ENCODE measurements at places on chromosomes 5 and 9. TPM values are rescaled to one million over a fixed set of nuclear protein-coding genes. Genes with fewer than 3 reads are reported as not detected.

GRCh38 chr9:136728548-136729123, 14.1 kb downstream of the LCN10 start:
- DNase-seq: no peak

DNA sequence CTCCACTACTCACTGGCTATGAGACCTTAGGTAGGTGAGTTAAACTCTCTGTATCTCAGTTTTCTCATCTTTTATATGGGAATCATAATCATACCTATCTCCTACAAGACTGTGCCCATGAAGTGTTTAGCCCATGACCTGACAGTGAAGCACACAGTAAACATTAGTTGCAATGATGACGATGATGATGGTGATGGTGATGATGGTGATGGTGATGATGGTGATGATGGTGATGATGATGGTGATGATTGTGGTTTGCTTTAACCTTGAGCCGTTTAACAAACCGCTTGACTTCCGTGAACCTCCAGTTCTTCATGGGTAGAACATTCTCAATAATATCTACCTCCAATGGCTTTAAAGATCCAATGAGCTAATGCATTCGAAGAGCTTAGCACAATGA, 220.2 kb upstream of the MVB12B start:
- no peak for DNase-seq

GRCh38 chr5:98349251-98349989, 424.0 kb upstream of the RGMB start:
- no peak for DNase-seq

GRCh38 chr9:37007295-37007694, 26.8 kb downstream of the PAX5 start:
- no peak for DNase-seq

GRCh38 chr5:179326122-179326927, 18.9 kb downstream of the ADAMTS2 start:
- no peak for DNase-seq

- DNase-seq: no peak
These were observed 807.0 kb downstream of the TLE4 start for GRCh38 chr9:80378669-80379293.

GRCh38 chr9:109156708-109157107, 10.3 kb downstream of the FRRS1L start:
- no peak for DNase-seq

- DNase-seq: no peak
These were observed 18.4 kb upstream of the EGFL7 start for GRCh38 chr9:136644343-136644592.

DNA sequence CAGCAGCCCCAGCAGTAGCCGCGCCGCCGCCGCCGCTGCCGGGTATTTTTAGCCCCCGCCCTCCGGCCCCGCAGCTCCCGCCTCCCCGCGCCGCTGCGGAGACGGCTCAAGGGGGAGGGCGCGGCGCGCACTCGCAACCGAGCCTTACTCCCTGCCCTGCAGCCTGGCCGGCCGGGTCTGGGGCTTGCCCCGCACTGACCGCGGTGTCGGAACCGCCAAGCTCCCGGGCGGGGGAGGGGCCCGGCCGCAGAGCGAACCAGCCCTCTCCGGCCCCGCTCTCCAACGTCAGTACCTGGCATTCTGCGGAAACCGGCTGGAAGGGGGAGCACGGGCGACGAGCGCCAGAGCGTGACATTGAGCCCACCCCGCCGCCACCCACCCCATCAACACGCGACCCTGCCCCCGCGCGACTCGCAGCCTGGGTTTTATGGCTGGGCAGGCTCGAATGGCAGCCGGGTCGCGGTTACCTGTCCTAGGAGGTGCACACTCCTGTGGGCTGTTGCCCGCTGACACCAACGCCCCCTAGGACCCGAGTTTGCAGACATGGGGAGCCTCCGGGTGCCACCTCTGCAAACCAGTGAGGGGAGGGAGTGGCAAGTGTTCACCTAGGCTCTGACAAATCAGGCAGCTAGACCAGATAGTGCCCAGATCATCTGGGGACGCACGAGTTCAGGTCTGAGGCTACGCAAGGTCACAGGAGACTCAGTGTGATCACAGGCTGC, at the start of gene ACSL6:
Gene ACSL6 (minus strand): TSS at position 37 of the 722 bp plus-strand sequence. CDS start 105 bp downstream, outside the sequence.
- peak; percentile 48 for DNase-seq

DNA sequence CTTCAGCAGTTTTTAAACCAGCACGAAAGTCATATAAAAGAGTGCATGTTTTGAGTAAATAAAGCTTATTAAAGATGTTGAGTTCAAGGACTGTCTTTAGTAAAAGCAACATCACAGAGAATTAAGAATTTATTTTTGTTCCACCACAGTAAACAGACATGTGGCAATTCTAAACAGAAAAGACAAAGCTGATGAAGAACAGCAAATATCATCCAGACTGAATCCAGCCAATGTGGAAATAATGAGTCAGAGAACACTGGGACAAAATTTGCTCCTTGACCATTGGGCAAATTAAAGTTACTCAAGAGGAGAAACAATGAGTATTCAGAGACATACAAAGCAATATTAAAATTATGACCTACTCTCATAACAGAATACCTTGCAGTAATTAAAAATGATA, 28.8 kb downstream of the OR2K2 start:
- no peak for DNase-seq

DNA sequence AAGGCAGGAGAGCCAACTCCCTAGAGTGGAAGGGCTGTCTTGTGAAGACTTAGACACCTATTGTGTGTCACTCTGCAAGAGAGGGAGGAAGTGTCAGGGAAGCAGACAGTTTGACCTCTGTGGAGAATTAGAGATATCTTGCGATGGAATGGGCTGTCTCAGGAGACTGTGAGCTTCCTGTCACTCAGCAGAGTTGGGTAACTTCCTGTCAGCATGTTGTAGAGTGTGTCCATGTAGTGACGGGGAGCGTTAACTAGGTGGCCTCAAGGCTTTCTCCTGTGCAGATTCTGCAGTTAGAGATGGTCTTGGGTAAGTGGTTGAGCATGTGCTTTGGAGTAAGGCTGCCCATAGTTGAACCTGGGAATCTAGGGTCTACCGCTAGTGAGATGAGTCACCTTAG, 136.5 kb downstream of the KIF4B start:
- no peak for DNase-seq

- DNase-seq: no peak
These were observed 427.9 kb upstream of the CLINT1 start for GRCh38 chr5:158286827-158287226.

GRCh38 chr5:45038366-45038987, 229.7 kb downstream of the MRPS30 start:
- DNase-seq: no peak

DNA sequence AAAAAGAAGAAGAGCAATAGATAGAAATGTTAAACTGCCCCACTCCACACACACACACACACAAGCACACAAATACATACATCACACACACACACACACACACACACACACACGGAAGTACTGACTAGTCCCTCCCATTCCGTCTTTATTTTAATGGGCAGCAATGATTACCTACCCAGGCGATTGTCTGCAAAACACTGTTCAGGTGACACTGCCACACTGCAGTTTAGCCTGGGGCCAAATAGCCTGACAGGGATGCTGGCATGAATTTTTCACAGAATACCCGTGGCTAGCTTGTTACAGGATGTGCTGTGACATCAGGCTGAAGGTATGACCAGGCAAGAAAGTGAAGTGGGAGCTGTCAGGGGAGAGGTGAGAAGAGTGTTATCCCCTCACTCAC, 86.9 kb downstream of the FRMD3 start:
- no peak for DNase-seq

GRCh38 chr5:2894316-2894715, 142.8 kb upstream of the IRX2 start:
- no peak for DNase-seq

DNA sequence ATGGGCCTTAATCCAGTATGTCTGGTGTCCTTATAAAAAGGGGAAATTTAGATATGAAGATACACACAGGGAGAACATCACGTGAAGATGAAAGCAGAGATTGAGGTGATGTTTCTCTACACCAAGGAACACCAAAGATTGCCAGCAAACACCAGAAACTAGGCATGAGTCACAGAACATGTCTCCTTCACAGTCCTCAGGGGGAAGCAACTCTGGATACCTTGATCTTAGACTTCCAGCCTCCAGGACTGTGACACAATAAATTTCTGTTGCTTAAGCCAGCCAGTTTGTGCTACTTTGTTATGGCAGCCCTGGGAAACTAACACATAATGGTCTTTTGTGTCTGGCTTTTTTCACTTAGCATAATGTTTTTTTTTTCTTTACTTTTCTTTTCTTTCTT, 41.2 kb upstream of the STRBP start:
- DNase-seq: no peak

- no peak for DNase-seq
These were observed 14.5 kb upstream of the RARS1 start for GRCh38 chr5:168471785-168472184.

- DNase-seq: no peak
These were observed 231.0 kb downstream of the CDK5RAP2 start for GRCh38 chr9:120348951-120349429.

Gene CSNK1A1
- 182 TPM for total RNA-seq

Gene ECSCR
- total RNA-seq: 0.36 TPM

Gene ZNF608
- 0.06 TPM for total RNA-seq

Gene OGN
- total RNA-seq: not detected

Gene ADAMTSL1
- not detected for total RNA-seq

Gene CBY3
- 0.68 TPM for total RNA-seq

Gene SERF1A
- total RNA-seq: 6.8 TPM
